Pancreas (tissue), 10 donors: ENCODE measurements at places on chromosomes 12 and 14.

DNA sequence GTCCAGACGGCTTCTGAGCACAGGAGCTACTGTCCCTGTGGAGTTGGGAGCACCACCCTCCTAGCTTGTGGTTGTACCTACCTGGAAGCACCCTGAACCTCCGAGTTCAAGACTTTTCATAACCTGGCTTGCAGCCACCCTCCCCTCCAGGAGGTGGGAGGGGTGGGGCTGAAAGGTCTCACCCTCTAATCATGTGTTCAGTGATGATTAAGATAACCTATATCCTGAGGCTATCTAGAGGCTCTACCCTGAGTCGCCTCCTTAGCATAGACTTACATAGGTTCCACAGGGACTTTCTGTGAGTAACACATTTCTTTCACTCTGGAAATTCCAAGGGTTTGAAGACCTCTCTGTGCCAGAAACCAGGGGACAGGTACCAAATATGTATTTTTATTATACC, 146.5 kb downstream of the CFAP54 start:
- DNase-seq: no peak

DNA sequence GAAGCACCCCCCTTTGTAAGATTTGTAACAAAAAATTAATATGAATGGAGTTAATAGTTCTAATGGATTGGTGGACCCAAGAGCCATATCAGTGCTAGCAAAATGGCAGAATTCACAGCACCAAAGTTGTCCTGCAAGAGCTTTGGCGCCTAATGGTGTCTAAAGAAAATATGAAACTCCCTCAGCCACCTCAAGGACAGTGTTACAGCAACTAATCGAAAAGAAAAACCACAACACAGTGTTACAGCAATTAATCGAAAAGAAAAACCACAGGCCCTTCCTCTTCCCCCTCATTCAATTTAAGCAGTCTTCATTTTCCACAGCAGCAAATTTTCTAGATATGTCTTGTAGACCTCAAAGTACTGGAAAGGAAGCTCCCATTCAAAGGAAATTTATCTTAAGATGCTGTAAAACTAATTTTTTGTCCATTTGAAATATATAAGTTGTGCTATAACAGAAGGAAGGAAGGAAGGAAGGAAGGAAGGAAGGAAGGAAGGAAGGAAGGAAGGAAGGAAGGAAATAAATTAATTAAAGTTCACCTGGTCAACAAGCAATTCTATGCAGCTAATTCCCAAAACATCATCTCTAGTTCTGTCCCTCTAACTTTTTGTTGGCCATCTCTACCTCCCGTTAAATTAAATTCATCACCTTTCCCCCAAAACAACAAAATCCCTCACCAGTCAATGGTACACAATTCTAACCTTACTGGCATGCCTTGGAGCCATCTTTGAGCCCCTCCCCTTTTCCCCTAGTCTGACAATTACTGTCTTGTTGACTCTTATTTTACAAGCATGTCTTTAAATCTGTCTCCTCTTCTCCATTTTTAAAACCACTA, 17.4 kb downstream of the LRP6 start:
- DNase-seq: no peak

DNA sequence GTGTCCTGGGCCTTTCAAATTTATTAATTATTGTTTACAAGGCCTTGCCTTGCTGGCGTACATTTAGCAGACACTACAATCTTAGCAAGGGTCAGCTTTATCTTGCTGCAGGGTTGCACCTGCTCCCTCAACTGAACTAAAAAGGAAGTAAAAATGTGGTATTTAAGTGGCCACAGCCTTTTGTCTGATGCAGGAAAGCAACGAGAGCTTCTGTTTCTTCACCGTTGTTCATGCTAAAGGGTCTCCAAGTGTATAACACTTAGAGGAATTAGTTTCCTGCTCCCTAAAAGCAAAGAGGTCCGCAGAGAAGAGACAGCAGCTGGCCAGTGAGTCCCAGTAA, 62.8 kb upstream of the EGLN3 start:
- DNase-seq: no peak

- DNase-seq: peak; percentile 54
Measured at GRCh38 chr14:90508536-90509254, 111.9 kb downstream of the CALM1 start.

DNA sequence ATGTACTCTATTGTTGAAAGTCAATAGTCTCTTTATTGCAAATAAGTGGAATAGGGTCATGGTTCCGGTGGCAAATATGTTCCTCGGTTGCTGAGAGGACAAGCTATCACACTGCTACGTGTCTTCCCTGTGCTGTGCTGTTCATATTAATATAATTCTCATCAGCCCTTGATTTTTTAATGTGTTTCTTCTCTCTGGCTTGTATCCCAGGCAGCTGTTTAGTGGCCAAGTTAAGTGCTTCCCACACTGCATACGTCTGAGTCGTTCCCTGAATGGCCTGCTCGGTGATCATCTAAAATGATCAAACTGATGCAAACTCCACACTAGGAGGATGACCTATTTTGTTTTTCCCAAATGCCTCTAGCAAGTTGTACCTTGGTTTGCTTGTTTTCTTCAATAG, 186.4 kb downstream of the ANO6 start:
- no peak for DNase-seq

GRCh38 chr12:54412786-54413185, 6.3 kb downstream of the ITGA5 start:
- DNase-seq: no peak

DNA sequence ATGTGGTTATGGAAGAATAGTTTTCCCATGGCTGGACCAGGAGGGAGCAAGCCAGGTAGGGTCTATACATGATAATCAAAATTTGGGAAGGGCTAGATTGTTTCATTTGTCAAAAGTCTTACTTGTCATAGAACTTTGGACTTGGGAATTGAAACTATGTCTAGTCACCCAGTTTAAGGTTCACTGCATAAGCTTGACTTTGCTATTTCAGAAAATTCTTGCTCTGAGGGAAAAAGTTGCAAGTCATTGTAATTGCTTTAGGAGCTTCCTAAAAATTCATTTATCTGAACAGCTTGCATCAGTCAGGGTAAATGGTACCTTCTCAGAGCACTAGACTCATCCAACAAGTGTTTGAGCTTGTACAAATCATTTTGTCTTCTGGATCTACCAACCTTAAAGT, 1194.7 kb downstream of the GALC start:
- DNase-seq: no peak

GRCh38 chr12:47763481-47764346, 5.0 kb upstream of the RAPGEF3 start:
- DNase-seq: no peak

DNA sequence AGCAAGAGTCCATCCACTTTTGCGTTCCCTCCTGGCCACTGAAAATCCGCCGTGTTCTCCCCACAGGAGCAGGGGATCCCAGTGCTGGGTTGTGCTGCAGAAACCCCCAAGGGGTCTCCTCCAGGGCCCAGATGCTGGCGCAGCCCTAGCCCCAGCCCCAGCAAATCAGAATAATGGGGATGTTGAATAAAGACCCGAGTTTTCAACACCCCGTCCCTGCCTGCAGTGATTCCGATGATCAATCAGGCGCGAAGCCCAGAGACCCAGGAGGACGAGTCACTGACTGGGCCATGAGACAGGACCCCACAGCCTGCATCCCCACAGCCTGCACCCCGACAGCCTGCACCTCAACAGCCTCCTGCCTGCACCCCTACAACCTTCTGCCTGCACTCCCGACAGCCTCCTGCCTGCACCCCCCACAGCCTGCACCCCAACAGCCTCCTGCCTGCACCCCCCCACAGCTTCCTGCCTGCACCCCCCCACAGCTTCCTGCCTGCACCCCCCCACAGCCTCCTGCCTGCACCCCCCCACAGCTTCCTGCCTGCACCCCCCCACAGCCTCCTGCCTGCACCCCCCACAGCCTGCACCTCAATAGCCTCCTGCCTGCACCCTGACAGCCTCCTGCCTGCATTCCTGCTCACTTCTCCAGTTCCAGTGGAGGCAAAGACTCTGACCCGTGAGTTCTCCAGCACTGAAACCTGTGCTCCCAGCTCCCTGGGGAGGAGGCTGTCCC, 37.2 kb downstream of the TNFAIP2 start:
- no peak for DNase-seq

DNA sequence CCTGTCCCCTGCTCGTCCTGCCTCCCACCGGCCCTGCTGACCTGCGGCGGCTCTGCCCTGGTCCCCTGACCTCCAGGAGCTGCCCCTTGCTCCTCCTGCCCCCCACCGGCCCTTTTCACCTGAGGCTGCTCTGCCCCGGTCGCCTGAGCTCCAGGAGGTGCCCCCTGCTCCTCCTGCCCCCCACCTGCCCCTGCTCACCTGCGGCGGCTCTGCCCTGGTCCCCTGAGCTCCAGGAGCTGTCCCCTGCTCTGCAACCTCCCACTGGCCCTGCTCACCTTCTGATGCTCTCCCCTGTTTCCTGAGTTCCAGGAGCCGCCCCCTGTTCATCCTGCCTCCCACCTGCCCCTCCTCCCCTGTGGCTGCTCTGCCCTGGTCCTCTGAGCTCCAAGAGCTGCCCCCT, 101.3 kb downstream of the TMEM121 start:
- DNase-seq: no peak

DNA sequence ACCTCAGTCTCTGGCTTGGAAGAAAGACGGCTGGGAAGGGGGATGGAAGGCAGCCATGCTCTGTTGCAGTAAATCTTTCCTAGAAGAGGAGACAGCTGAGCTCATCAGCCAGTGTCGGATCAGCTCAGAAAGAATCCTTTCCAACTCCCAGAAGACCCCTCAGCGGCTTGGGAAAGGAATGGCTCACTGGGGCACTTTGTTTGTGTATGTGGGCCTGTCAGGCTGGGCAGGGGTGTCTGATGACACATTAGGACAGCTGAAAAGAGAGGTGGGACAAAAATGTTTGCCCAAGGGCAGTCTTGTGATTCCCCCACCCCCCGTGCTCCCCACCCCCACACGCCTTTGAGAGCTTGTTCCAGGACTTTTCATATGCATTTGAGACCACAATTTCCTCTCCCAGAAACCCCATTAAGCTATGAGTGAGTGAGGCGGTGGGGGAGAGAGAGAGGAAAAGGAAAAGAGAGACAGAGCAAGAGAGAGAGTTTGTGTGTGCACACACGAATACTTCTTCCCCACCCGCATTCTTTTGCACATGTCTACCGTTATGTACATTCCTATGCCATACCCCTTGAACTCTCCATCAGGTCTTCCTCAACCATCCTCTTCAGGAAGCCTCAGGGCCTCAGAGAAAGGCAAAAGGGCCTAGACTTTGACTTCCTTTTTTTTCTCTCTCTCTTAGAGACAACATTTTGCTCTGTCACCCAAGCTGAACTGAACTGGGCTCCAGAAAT, 198.9 kb downstream of the ZFP36L1 start:
- DNase-seq: no peak

DNA sequence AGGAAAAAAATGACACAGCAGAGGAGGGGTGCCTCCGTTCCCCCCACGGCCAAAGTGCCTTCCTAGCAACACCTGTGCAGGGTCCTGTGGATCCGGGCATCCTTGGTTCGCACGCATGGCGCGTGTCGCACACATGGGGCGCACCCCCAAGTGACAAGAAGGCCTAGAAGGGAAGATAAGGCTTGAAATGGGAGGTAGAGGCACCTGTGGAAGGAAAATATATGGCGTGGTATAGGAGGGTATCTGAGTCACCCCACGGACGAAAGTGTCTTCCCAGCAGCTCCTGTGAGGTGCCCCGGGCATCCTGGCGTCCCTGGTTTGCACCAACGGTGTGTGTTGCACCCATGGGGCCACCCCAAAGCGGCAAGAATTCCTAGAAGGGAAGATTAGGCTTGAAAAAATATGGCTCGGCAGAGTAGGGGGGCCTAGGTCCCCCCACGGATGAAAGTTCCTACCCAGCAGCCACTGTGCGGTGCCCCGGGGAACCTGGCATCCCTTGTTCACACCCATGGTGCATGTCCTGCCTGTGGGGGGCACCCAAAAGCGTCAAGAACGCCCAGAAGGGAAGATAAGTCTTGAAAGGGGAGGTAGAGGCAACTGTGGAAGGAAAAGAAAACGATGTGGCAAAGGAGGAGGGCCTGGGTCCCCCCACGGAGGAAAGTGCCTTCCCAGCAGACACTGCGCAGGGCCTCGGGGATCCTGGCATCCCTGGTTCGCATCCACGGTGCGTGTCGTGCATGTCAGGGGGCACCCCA, 280.0 kb downstream of the ALG10 start:
- no peak for DNase-seq

GRCh38 chr14:89618811-89619551, 201.9 kb upstream of the FOXN3 start:
- DNase-seq: peak; percentile 91

GRCh38 chr12:75378354-75378753, 12.5 kb upstream of the GLIPR1L2 start:
- DNase-seq: no peak

DNA sequence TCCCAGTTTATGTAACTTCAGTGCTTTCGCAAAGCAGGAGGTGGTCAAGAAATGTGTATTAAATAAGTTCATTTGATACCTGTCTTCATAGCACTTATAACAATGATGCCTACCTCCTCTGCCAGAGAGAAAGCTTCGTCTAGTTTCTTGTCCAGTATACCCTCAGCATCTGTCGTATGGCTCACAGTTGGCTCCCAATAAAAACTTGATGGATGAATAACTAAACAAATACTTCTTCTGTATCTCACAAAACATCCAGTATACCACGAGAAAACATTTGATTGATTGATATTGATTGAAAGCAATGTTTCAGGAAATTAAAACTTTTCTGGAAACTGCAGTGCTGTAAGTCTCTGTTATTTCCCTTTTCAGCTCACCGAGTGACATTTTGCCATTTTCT, 26.9 kb upstream of the PTGDR start:
- DNase-seq: no peak

GRCh38 chr14:101865288-101865687, 99.1 kb upstream of the DYNC1H1 start:
- no peak for DNase-seq

DNA sequence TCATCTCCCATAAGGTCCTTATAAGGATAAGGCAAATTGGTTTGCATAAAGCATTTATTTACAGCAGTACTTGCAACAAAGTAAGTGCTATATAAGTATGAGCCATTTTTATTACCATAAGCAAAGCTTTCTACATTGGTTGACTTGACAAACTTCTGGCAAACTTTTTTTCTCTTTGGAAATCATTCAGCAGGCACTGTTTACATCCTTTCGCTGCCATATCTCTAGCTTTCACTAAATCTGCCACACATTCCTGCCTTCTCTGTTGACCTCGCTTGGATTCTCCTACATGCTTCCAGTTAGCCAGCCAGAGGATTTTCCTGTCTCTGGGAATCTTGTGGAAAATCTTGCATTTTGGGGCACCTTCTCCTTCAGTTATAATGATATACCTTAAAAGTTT, 21.8 kb upstream of the HDAC7 start:
- no peak for DNase-seq

DNA sequence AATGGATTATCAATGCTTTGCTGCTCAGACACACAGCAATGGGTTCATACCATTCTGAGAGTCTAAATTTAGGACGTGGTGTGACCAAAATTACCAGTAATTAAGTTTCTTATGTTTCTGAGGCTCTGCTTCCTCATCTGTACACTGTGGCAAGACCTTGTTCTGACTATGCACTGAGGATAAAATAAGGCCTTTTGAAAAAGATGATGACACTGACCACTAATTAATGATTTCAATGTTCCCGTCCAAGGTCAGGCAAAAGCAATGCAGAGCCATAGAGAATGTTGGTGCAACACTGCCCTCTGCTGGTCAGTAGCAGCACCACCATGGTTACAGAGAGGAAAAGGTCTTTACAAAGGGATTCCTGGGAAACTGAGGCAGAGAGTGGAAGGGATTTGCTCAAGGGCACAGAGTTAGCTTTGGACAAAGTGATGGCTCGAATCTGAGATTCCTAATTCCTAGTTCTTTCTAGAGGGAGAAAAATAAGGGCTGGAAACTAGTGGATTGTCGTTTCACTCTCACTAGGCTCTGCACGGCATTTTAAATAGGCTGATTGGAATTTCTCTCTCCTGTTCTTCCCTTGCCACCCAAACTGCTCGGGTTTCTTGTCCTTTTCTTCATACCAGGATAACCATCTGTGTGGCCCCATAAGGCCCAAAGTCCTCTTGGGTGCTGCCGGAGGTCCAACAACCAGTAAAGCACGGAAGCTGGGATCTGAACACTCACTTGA, 22.3 kb upstream of the P2RX7 start:
- peak; percentile 49 for DNase-seq
